ENCODE measurements at places on chromosomes 3 and 15.

DNA sequence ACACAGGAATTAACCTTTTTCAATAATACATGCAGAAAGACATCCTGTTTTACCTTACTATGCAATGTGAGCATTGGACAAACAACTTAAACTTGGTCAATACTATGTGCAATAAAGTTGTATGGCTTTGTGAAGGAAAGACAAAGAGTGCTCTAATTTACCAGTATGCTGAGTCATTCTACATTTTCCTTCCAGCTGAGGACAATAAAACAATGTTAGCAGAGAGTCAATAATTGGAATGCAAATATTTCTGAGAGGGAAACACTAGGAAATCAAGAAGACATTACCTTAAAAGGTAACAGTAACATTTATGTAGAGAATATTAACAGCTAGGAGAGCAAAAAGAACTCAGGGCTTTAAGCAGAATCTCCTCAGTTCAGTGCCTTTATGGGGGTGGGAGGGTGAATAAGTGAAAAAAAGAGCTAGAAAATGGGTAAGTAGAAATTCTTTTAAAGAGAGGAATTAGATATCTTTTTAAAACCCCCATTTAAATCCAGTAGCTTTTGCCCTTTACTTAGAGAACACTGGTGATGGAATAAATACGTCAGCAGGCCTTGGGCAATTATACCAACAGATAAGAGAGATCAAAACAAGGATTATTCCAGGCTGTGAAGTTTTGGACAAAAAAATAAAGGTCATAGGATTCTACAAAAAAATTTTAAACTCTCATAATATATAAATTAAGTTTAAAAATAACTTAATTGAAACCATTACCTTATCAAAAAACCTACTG, 11.6 kb upstream of the HGD start:
- no peak for DNase-seq

GRCh38 chr3:152172460-152172859, 96.3 kb upstream of the MBNL1 start:
- DNase-seq, result no peak

GRCh38 chr15:56192659-56193442, 50.8 kb downstream of the RFX7 start:
- no peak for DNase-seq

- DNase-seq, result no peak
Measured at GRCh38 chr3:52471371-52472238, 16.2 kb downstream of the NISCH start.

- DNase-seq, result no peak
Measured at GRCh38 chr15:31353931-31354330, 27.3 kb downstream of the KLF13 start.
